ENCODE measurements at places on chromosomes 3 and 15.
A peak's percentile ranks its signal among the peaks of the same experiment; 100 is the strongest.

DNA sequence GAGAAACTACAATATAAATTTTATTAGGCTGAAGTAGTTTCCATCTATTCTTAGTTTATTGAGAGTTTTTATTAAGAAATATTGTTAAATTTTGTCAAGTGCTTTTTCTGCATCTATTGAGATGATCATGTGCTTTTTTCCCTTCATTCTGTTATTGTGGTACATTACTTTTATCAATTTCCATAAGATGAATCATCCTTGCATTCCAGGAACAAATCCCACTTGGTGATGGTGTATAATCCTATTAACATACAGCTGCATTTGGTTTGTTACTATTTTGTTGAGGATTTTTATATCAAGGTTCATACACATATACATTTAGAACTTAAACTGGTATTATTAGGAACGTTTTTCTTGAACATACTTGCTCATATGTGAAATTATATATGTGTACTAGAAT is 199.8 kb downstream of the TBC1D5 start:
- no peak for DNase-seq

GRCh38 chr3:17190353-17191078 is 305.8 kb downstream of the PLCL2 start:
- DNase-seq, result peak; percentile 76

DNA sequence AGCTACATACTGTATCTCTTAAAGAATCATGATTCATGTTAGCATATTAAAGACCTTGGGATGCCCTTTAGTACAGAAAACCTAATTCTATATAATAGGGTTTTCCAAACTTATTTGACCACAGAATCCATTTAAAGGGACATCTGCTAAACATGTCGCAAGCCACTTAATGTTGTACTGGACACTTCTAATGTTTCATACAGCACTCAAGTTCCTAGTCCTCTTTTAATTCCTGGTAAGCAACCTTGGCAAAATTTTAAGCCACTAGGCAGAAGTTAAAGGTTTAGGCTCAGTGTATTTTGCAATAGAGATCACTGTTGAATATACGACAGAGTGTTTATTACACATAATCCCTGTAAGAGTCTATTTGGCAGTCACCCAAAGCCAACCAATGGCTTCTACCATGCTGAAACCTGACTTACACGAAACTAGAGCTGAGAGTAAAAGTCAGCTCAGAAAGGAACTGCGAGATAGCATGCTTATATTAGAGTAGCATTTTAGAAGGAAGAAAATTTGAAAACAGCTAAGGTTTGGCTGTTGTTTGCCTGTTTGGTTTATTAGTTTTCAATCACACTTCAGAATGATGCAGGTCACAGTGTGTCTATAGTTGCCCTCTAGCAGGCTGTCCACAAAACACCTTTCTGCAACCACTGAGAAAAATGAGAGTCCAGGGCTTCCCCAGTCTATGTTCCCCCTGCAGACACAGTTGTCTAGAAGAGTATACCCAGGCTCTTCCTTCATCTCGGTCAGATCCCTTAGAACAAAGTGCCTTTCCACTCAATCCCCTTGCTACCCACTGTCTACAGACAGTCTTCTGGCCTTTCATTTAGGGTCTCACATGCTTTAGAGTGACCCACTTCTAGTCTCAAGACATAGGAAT is 104.4 kb downstream of the FMN1 start:
- DNase-seq, result peak; percentile 22

DNA sequence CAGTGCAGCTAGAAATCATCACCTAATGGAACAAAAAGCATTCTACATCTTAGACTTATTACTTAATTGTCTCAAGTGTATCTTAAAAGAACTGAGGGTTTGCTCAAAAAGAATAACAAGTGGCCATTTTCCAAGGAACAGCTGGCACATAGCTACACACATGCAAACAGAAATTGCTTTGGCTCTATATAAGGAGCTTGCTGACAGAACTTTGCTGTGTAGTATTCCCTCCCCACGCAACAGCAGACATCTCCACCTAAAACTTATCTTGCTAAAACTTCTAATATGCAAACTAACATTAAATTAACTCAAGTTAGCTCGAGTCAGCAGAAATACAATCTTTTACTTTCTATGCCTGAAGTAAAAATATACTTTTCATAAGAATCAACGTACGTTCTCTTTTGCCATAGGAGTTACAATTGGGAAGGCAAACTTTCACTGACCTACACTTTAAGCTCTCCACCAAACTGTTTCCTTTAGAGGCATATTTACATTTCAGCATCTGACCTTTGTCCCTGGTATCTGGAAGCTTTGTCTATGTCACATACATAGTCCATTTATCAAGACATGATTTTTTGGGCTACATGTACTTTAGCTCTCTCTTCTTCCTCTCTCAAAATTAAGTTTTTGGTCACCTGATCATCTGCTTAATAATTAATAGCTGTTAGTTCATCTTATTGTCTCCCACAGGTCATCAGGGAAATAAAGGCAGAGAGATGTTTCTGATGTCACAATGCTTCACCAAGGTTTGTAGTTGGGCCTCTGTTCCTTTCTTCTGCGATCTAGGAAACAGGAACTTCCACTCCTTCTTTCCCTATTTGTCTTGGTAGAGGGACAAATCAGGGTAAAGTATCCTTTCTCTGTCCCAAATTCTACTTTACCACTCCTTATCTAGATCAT is 163.4 kb upstream of the AGTR1 start:
- DNase-seq, result no peak

DNA sequence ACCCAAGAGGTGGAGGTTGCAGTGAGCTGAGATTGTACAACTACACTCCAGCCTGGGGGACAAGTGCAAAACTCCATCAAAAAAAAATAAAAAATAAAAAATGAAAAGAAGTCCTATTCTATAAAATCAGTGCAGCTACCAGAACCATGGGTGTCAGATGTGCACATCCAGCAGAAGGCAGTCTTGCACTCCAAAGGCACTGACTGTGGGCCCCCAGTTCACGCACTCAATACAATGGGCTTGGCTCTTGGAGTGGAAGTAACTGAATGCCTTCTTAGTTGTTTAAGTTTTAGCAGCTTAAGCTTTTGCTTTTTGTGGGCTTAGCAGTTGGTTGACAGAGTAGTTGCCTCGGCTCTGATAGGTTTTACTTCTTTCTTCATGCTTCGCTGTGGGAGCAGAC is 141.4 kb downstream of the AGBL1 start:
- DNase-seq, result no peak
